MCF 10A (cell line): ENCODE measurements at places on chromosomes 4 and X. TPM values are rescaled to one million over a fixed set of nuclear protein-coding genes. Genes with fewer than 3 reads are reported as not detected.

VEGFC gene
- total RNA-seq: 11.1 and 14.2 TPM in 2 replicates

ABCG2 gene
- 0.07 and 0.12 TPM in 2 replicates for total RNA-seq

MAP7D2 gene
- 0.19 TPM in 1 of 2 replicates, not detected in the other for total RNA-seq

ELK1 gene
- total RNA-seq: 48.8 and 51.7 TPM in 2 replicates

NPNT gene
- 0.09 TPM in 1 of 2 replicates, not detected in the other for total RNA-seq

TMPRSS11B gene
- total RNA-seq: not detected in 2 replicates

MAGEA12 gene
- total RNA-seq: not detected in 2 replicates

AADAT gene
- total RNA-seq: 6.4 and 6.9 TPM in 2 replicates

SLC25A43 gene
- total RNA-seq: 16.0 and 18.4 TPM in 2 replicates

RAI2 gene
- not detected in 2 replicates for total RNA-seq

GPRIN3 gene
- total RNA-seq: not detected in 2 replicates

FHIP1A gene
- 14.8 and 19.8 TPM in 2 replicates for total RNA-seq

VCX3B gene
- total RNA-seq: not detected in 2 replicates

RBM41 gene
- 20.2 and 24.7 TPM in 2 replicates for total RNA-seq

HSD17B13 gene
- total RNA-seq: not detected in 2 replicates

CMC4 gene
- total RNA-seq: 8.0 and 10.1 TPM in 2 replicates

ATP8A1 gene
- total RNA-seq: 0.19 and 0.34 TPM in 2 replicates

SORCS2 gene
- 0.05 TPM in 1 of 2 replicates, not detected in the other for total RNA-seq

MSANTD1 gene
- 0.37 and 0.66 TPM in 2 replicates for total RNA-seq

GUCY1B1 gene
- total RNA-seq: 0.34 TPM in 1 of 2 replicates, not detected in the other

QRFPR gene
- 6.5 and 8.4 TPM in 2 replicates for total RNA-seq

FAM13A gene
- total RNA-seq: 10.0 and 11.1 TPM in 2 replicates

PABPC4L gene
- total RNA-seq: 0.25 and 0.28 TPM in 2 replicates

KCND1 gene
- 0.86 and 1.8 TPM in 2 replicates for total RNA-seq

PSAPL1 gene
- total RNA-seq: not detected in 2 replicates

CCDC149 gene
- 12.7 and 15.4 TPM in 2 replicates for total RNA-seq

DCLK2 gene
- 0.98 and 1.2 TPM in 2 replicates for total RNA-seq

ZNF732 gene
- total RNA-seq: 0.47 and 0.88 TPM in 2 replicates

YY2 gene
- 2.9 and 3.4 TPM in 2 replicates for total RNA-seq

BEND2 gene
- not detected in 2 replicates for total RNA-seq

ZCCHC13 gene
- not detected in 2 replicates for total RNA-seq

RRAGB gene
- 7.9 and 10.6 TPM in 2 replicates for total RNA-seq

ALB gene
- total RNA-seq: 0.15 TPM in 1 of 2 replicates, not detected in the other

BMP3 gene
- total RNA-seq: not detected in 2 replicates

SCFD2 gene
- total RNA-seq: 16.8 and 19.2 TPM in 2 replicates

PNMA6A gene
- total RNA-seq: not detected in 2 replicates

NUDT11 gene
- 1.1 and 1.9 TPM in 2 replicates for total RNA-seq

MAGEA1 gene
- total RNA-seq: not detected in 2 replicates

ZRSR2 gene
- 17.0 and 20.3 TPM in 2 replicates for total RNA-seq

RTL3 gene
- total RNA-seq: not detected in 2 replicates

PCDH18 gene
- 3.5 and 4.9 TPM in 2 replicates for total RNA-seq

AMER1 gene
- total RNA-seq: 3.5 and 3.9 TPM in 2 replicates

IL3RA gene
- total RNA-seq: not detected in 2 replicates

ESX1 gene
- not detected in 2 replicates for total RNA-seq

UBA1 gene
- 248 and 293 TPM in 2 replicates for total RNA-seq

PPEF2 gene
- total RNA-seq: not detected in 2 replicates

ATP2B3 gene
- total RNA-seq: not detected in 2 replicates

KLHL4 gene
- total RNA-seq: 8.7 and 9.8 TPM in 2 replicates

PDZD4 gene
- 0.29 TPM in 1 of 2 replicates, not detected in the other for total RNA-seq

CLNK gene
- total RNA-seq: not detected in 2 replicates

ETDB gene
- total RNA-seq: not detected in 2 replicates

GYPB gene
- not detected in 2 replicates for total RNA-seq

ADH1B gene
- total RNA-seq: 24.2 and 32.0 TPM in 2 replicates

MAGEC3 gene
- total RNA-seq: not detected in 2 replicates

TECRL gene
- total RNA-seq: not detected in 2 replicates

EVC gene
- total RNA-seq: 29.0 and 29.3 TPM in 2 replicates

SSX4 gene
- total RNA-seq: not detected in 2 replicates

MFAP3L gene
- total RNA-seq: 4.1 and 7.7 TPM in 2 replicates
